ENCODE measurements at places on chromosomes 7 and 10.

GRCh38 chr10:97047788-97048187 lies 138.0 kb downstream of the SLIT1 start:
- no peak for DNase-seq

DNA sequence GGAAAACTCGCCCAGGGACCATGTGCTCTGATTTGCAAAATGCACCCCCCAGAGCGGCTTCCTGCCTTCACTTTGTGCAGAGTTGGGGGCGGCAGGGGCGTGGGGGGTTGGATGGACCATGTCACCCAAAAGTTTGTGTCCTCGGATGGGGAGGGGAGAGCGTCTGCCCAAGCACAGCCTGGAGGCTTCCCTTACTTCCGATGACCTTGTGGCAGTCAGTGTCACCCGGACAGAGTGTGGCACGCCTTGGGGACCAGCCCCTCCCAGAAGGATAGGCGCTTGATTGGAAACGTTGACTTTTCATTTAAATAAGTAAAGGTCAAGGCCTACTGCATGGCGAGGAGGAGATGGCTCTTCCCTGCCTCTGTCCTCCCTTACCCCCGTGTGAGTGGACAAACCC lies 71.6 kb downstream of the LHPP start:
- no peak for DNase-seq

- no peak for DNase-seq
Measured at GRCh38 chr10:126016882-126017281, 120.5 kb downstream of the FANK1 start.

GRCh38 chr7:80278737-80279136 lies 144.1 kb downstream of the GNAI1 start:
- DNase-seq, result no peak

DNA sequence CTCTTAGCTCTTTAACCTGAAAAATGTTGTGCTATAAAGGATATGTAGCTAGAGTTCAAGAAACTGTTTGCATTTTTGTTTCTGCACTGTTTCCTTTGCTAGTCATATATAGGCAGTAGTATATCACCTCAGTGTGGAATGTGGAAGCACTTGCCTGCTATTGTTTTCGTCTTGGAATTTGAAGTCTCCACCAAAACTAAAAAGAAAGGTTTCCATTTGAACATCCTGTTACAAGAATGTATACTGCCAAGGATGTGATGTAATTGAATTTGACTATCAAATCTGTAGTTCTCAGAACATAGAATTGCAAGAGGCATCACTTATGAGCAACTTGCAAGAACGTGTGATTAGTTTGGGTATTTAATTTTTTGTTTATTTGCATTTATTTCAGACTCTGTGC lies 51.1 kb upstream of the MEOX2 start:
- no peak for DNase-seq
